ENCODE measurements at places on chromosomes 13 and 19.
A peak's percentile ranks its signal among the peaks of the same experiment; 100 is the strongest.

DNA sequence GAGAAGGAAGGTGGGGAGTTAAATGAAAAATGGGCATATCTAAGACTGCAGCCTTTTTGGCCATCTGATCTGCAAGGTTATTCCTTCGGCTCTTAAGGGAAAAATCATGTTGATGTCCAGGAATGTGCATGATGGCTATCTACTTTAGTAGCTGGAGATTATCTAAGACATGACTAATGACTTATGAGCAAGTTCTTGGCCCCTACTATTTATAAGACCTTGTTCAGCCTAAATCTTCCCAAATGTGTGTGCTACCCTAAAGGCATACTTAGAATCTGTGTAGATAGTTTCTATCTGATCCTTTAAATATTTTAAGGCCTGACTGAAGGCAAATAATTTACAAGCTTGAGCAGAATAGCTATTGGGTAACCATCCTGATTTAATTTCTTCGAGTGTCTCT lies 41.8 kb upstream of the CD177 start:
- no peak for DNase-seq

DNA sequence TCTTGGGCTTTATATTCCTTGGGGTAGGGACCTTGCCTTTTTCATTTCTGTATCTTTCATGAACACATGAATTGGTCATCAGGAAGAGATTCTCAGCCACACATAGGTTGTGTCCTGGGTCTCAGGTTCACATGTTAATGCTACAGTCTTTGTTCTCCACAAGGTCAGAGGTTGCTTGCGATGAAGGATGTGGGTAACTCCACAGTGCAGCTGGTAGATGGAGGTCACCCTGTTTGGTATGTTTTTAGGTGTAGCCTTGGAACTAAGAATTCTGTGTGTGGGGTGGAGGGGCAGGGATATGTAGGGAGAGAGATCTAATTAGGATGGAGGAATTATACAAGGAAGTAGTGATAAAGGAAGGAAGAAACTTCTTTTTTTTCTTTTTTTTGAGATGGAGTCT lies 23.2 kb downstream of the CEACAM1 start:
- DNase-seq = no peak

DNA sequence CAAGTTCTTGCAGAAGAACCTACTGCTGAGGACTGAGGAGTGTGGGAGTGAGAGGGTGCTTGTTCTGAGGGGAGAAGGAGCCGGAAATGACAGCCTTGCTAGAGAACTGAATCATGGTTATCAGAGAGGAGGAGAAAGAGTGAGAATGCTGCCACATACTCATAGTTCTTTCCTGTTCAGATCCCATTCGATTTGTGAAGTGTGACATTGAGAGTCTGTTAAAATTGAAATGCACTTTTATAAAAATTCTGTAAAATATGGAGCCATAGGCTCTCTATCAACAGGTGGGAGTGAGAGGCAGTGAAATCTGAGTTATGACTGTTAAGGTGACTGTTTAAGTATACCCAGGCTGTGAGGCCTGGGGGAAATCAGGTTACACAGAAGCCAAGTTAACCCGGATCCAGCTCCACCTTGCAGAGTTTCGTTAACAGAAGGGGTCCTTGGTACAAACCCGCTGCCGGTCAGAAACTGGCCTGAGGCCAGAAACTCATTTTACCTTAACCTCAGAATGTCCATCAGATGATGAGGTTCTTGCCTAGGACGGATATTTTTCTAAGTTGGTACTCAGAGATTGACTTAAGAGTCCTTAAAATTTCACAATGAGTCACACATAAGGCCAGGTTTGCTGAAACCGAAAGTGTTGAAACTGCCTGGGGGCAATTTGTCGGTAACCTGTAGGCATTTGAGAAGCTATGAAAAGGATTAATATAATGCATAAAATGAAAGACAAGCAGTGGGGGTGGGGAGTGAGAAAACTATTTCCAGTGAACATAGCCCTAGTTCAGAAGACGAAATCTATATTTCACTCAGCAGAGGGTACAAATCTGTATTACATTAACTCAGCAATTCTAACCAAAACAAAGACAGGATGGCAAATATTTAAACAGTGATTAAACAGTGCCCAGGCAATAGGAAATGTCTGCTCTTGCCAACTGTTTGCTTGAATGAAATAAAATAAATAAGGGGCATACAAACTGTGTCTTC lies 350.5 kb downstream of the KCNRG start:
- no peak for DNase-seq

GRCh38 chr19:16371540-16371986 lies 46.9 kb downstream of the KLF2 start:
- peak; percentile 78 for DNase-seq

DNA sequence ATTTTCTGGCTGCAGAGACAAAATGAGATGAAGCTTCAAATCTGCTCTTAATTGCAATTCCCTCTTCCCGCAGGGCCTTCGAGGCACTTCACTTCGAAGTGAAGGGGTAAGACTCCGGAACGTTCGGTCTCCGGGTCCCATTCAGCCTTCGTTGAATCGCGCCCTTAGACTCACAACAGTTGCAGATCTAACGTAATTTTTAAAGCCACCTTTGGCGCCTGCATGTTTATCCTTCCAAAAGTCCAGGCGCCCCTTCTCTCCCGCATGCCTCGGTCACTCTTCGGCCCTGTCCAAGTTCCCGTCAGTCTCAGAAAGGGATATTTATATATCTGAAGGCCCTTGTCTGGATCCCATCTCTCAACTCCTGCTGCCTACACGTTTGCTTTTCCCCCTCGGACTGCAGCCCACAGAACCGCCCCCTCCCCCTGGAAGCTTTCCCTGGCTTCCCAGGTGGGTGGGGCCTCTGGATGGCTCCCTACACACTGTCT lies 915 bp upstream of the KCTD12 start:
- DNase-seq = no peak

GRCh38 chr19:39130337-39131254 lies 5.0 kb downstream of the PAK4 start:
- no peak for DNase-seq

DNA sequence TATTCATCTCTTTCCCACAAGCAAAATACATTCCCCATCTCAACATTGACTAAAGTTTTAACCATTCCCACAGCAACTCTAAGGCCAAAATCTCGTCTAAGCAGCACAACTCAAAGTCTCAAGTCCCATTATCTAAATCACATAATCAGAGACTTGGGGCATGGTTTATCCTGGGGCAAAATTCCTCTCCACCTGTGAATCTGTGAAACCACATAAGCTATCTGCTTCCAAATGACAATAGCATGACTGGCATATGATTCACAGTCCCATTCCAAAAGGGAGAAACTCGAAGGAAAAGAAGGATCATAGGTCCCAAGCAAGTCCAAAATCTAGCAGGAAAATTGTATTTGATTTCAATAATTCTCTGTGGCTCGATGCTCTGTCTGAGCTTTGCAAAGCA lies 73.0 kb downstream of the ANKRD10 start:
- DNase-seq = no peak

- DNase-seq = no peak
These were observed 162.8 kb upstream of the RNF113B start for GRCh38 chr13:98339684-98340425.

DNA sequence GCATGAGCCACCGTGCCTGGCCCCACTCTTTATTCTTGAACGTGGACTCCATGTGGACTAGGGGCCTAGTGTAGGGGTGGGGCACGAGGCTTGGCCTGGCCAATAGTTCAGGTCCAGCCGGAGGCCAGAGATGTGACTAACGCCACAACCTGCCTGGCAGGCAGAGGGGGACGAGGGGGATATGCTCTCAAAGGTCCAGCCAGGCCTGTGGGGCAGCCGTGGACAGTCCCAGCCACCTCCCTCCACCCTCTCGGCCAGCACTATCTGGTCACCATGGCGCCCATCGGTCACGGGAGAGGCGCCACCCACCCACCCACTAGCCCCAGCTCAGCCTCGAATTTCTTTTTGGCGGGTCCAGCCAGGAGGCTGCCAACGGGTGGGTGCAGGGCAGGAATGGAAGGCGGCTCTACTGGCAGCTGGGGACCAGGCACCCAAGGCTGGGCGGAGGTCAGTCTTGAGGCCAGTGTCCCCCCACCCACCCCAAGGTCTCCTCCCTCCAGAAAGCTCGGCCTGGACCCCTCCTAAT lies 2.2 kb upstream of the CERS1 start:
- DNase-seq = no peak

DNA sequence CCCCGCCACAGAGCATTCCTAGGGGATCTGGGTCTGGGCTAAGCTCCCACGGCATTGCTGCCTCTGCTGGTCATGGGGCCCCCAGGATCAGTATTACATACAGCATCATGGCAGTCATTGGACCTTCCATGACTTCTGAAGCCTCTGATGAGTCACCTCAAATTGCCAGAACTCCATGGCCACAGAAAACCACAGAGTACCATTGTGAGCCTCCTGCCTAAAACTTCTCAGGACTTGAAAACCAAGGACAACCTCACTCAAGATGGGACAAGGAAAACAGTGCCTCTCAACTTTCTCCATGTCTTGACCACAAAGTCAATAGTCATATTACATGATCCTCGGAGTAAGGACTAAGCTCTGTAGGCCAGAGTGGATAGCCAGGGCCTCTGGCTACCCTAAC lies 306.0 kb downstream of the GPC5 start:
- DNase-seq = no peak

- no peak for DNase-seq
These were observed 136.1 kb upstream of the IRS2 start for GRCh38 chr13:109922518-109922917.

DNA sequence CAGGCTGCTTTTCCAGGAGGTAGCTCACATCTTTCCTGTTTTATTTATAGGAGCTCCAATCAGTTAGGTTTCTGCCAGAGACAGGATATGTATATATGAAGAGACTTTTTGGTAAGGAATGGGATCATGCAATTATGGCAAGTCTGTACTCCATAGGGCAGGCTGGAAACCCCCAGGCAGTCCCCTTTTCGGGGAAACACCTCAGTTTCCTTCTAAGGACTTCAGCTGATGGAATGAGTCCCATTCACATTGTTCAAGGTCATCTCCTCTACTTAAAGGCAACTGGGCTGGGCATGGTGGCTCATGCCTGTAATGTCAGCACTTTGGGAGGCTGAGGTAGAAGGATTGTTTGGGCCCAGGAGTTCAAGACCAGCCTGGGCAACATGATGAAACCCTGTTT lies 10.9 kb upstream of the SLC25A42 start:
- DNase-seq = no peak

GRCh38 chr19:20423381-20424197 lies 142.0 kb downstream of the ZNF737 start:
- no peak for DNase-seq

DNA sequence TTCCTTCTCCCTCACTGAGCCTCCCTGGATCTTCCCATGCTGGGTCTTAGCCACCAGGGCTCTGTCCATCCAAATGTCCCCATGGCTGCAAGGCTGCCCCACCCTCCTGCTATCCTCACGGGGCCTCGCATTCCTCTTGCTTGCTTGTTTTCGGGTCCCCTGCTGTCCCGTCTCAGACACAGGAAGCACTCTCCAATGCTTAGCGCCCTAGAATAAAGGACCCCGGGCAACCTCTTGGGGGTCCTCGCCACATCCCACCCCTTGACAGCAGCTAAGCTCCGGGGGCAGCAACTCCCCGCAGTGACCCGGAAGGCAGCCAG lies 23.7 kb downstream of the SH3GL1 start:
- no peak for DNase-seq

- no peak for DNase-seq
These were observed 635.0 kb upstream of the SPRY2 start for GRCh38 chr13:80975903-80976302.

DNA sequence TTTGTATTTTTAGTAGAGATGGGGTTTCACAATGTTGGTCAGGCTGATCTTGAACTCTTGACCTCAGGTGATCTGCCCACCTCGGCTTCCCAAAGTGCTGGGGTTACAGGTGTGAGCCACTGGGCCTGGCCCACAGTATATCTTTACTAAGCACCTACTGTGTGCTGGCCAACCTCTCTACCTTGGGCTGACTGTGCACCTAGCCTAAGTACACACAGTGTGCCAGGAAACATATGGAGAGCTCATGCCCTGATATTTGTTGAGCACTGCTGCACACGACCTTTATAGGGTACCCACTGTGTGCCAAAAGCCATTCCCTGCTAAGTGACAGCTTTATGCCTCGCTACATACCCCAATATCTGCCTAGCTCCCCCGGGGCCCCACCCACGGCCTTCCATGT lies 6.3 kb upstream of the ARHGAP45 start:
- DNase-seq = no peak
